RPMI7951 (cell line): ENCODE measurements at places on chromosomes 11 and 22.

DNA sequence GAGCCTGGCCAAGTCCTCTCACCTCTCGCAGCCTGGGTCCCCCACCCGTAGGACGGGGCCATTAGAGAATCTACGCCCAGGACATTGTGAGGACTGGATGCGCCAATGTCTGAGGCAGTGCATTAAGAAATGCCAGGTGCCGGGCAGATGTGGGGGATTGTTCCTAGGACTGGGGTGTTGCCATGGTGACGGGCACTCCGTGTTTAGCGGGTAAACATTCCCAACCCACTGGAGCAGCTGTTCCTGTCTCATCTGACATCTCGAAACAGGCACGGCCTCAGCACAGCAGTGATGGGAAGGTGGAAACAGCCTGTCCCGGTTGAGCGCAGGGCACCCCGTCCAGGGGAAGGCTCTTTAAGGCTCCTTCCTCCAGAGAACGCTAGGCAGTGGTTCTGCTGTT lies 99.6 kb upstream of the RTL6 start:
- DNase-seq: peak; percentile 62

GRCh38 chr11:17609291-17610084 lies 62.4 kb downstream of the OTOG start:
- no peak for DNase-seq

- DNase-seq: peak; percentile 40
Measured at GRCh38 chr11:110289472-110289871, 6.9 kb downstream of the RDX start.

DNA sequence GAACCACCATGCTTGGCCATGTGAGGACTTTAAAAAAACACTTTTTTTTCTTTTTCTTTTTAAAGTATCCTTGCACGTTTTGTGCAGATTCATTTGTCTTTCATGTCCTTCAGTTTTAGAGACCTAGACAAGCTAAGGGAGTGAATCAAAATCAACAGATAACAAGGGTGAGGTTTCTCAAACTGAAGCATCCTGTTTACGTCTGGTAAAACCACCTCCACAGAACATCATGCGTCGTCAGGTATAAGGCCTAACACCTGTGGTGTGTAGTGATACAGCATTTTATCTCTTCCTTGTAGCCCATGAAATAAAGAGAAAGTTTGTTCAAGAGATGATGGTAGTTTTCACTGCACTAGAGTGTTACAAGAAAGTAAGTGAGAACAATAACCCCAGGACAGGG lies 26.3 kb upstream of the CSF2RB start:
- DNase-seq: no peak

- no peak for DNase-seq
Measured at GRCh38 chr11:134063991-134064747, 4.7 kb upstream of the JAM3 start.

DNA sequence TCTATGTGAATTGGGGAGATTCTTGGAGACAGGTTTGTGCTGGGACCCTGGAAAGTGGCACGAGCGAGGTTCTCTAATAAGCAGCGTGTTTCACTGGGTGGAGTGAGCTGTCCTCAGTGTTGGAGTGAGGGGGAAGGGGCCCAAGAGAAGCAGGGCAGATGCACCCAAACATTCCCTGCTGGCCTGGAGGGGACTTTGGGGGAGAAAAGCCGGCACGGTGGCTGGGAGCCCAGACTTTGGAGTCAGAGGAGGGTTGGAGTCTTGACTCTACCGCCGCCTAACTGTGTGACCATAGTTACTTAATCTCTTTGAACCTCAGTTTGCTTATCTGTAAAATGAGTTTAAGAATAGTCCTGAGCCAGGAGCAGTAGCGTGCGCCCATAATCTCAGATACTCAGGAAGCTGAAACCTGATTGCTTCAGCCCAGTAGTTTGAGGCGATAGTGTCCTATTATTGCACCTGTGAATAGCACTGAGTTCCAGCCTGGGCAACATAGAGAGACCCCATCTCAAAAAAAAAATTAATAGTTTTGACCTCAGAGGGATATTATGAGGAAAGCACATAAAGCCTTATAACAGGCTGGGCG lies 614 bp downstream of the NR1H3 start:
- DNase-seq: no peak

DNA sequence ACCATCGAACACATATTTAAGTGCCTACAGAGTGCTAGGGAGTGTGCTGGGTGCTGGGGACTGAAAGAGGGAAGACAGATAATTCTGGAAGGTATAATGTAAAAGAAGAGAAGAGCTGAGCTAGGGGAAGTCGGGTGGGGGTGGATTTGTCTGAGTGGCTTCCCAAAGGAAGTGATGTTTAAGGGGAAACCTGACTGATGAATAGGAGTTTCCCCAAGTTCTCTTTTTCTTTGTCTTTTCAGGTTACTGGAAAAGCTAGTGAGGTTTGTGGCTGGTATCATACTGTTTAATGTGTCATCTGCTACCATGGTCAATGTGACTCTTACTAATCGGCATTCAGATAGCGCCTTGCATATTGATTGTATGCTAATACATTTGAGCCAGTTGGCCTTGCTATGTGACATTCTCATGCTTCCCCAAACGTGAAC lies 151.6 kb upstream of the MTMR2 start:
- no peak for DNase-seq

GRCh38 chr11:103525069-103525468 lies 415.8 kb downstream of the DYNC2H1 start:
- peak; percentile 69 for DNase-seq

DNA sequence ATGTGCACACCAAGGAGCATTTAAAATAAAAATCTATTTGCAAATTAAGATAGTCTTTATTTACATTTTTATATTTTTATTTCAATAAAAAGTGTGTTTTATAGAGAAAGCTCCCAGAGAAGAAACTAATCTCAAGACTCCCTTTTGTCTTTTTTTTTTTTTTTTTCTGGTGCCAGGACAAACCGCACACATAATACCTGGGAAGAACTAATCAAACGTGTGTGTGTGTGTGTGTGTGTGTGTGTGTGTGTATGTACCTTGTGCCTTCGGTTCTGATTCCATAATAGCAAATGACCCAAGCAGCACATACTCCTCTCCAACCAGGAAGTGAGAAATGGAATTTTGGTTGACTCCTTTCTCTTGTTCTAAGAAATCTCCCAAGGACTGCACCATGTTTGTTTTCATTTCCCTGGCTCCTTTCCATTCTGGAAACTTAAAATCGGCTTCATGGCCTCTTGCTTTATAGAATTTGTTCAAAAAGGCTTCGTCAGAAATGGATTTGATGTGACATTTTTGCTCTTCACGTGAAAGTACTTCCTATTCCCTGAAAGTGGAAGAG lies 65.3 kb downstream of the ST3GAL4 start:
- no peak for DNase-seq

DNA sequence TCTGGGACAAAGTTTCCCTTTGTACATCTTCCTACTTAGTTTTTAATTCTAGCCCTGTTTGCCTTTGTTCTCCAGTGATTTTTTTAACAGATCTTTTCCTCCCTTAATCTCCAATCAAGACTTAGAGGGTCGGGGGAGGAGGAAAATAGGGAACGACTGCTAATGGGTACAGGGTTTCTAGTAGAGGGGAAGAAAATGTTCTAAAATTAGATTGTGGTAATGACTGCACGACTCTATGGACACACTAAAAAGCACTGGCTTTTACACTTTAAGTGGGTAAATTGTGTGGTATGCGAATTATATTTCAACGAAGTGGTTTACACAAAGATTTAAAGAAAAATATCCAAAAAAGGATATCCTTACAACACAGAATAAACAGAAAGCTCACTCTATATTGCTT lies 110.0 kb upstream of the SPON1 start:
- DNase-seq: no peak
